ENCODE measurements at places on chromosomes 6 and 20.

- DNase-seq, result no peak
Observed at GRCh38 chr6:25788305-25788922, 33.9 kb downstream of the SLC17A4 start.

GRCh38 chr6:164720-165119 lies 127.6 kb upstream of the DUSP22 start:
- no peak for DNase-seq

- no peak for DNase-seq
Observed at GRCh38 chr6:16042751-16043150, 86.1 kb upstream of the MYLIP start.

- no peak for DNase-seq
Observed at GRCh38 chr6:6058054-6058444, 51.3 kb upstream of the NRN1 start.

- no peak for DNase-seq
Observed at GRCh38 chr20:10898552-10898951, 224.8 kb upstream of the JAG1 start.

- no peak for DNase-seq
Observed at GRCh38 chr6:145148776-145149175, 586.5 kb downstream of the EPM2A start.

GRCh38 chr20:56711018-56711417 lies 81.9 kb downstream of the TFAP2C start:
- DNase-seq, result no peak

Measured in central memory CD8-positive, alpha-beta T cell (primary cell).